Testis (tissue), 5 donors: ENCODE measurements at places on chromosomes 16 and 17.

- no peak overlapping the region for H3K27ac ChIP-seq
- H3K4me3 ChIP-seq = no peak overlapping the region
- no peaks in the 10 kb centered on the region for H3K4me1 ChIP-seq
- no peaks in the 10 kb centered on the region for H3K27me3 ChIP-seq
- no peak for DNase-seq
These were observed 326.9 kb downstream of the SLC39A11 start for GRCh38 chr17:72765368-72766153.

- H3K36me3 ChIP-seq = no peaks in the 10 kb centered on the region
- H3K4me1 ChIP-seq = peaks cover 11% of the 10 kb centered on the region
- no peak overlapping the region for H3K4me3 ChIP-seq
- no peak overlapping the region for H3K27ac ChIP-seq
- no peak for DNase-seq
These were observed 767 bp downstream of the MEOX1 start for GRCh38 chr17:43660816-43661493.

GRCh38 chr16:85983064-85983463 lies 84.1 kb downstream of the IRF8 start:
- no peaks in the 10 kb centered on the region for H3K36me3 ChIP-seq
- no peak for DNase-seq
- no peaks in the 10 kb centered on the region for H3K27me3 ChIP-seq
- H3K27ac ChIP-seq = no peak overlapping the region

DNA sequence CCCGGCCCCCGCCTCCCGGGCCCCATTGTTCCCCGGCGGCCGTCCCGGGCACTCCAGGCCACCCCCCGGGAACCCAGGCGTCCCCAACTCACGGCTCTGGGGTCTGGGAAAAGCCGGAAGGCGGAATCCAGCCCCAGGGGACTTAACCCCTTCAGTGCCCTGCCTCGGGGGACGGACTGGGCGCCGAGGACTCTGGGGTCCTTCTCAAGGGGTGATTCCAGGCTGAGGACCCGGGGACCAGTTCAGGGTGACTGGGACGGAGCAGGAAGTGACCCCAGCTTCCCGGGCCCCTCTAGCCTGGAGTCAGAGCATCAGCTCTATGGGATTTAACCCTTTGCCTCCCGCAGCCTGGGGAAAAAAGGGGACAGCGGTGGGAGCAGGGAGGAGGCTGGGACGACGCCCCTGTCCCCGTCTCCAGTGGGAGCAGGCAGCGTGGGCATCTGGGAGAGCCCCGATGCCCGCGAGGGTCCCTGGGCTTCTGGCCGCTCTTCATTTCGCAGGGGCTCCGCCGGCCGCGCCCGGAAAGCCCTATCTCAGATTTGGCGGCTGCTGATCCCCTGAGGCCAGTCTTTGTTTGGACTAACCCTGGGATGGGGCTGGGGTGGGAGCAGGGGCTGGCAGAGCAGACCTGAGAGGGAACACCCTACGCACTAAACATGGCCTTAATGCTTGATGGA lies at the start of gene ZNF629:
Gene ZNF629 (minus strand): TSS at position 270 of the 677 bp plus-strand sequence. CDS start 2,723 bp downstream, outside the sequence.
- H3K36me3 ChIP-seq = no peaks in the 10 kb centered on the region
- H3K27ac ChIP-seq = peak within 1 kb of the TSS; percentile 80
- peaks cover 17% of the 10 kb centered on the region for H3K4me1 ChIP-seq
- no peaks in the 10 kb centered on the region for H3K27me3 ChIP-seq

DNA sequence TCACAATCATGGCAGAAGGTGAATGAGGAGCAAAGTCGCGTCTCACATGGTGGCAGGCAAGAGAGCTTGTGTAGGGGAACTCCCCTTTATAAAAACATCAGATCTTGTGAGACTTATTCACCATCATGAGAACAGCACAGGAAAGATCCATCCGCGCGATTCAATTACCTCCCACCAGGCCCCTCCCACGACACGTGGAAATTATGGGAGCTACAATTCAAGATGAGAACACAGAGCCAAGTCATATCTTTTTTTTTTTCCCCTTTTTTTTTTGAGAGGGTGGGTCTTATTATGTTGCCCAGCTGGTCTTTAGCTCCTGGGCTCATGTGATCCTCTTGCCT lies 60.0 kb downstream of the RPTOR start:
- no peak for DNase-seq
- no peaks in the 10 kb centered on the region for H3K27me3 ChIP-seq
- H3K27ac ChIP-seq = no peak overlapping the region
- H3K36me3 ChIP-seq = no peaks in the 10 kb centered on the region
- no peak overlapping the region for H3K4me3 ChIP-seq

DNA sequence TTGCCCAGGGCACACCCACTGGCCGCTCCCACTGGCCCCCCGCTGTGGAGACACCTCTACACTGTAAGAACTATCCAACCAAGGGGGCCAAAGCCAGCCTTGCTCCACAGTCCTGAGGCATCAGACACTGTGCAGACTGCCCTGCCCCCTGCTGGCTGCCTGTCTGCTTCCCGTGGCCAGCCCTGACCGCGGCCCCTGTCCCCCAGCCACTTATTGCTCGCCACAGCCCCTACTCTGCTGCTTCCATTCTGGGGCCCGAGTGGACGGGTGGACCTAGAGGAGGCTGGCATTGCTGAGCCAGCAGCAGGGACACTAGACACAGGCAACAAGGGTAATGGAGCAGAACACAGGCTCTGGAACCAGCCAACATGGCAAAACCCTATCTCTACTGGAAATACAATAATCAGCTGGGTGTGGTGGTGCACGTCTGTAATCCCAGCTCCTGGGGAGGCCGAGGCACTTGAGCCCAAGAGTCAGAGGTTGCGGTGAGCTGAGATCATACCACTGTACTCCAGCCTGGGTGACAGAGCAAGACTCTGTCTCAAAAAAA lies 19.7 kb upstream of the LRRC37A3 start:
- H3K36me3 ChIP-seq = no peaks in the 10 kb centered on the region
- no peaks in the 10 kb centered on the region for H3K4me1 ChIP-seq
- H3K27ac ChIP-seq = no peak overlapping the region
- peak; percentile 48 for DNase-seq

DNA sequence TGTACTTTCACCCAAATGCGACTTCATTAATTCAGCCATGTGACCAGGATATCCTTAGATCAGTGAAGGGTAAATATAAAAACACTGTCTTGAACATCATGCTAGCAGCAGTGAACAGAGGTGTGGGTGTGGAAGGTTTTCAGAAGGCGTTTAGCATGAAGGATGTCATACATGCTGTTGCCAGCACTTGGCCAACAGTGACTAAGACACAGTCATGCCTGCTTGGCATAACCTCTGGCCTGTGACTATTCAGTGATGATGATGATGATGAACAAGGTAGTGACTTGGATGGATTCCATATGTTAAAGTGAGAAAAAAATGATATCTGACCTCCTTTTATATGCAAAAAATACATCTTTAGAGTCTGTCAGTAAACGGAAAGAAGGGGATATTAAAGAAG lies 97.9 kb downstream of the MAP2K4 start:
- H3K4me3 ChIP-seq = no peak overlapping the region
- no peaks in the 10 kb centered on the region for H3K27me3 ChIP-seq
- DNase-seq = no peak
- no peaks in the 10 kb centered on the region for H3K36me3 ChIP-seq
- H3K27ac ChIP-seq = no peak overlapping the region

DNA sequence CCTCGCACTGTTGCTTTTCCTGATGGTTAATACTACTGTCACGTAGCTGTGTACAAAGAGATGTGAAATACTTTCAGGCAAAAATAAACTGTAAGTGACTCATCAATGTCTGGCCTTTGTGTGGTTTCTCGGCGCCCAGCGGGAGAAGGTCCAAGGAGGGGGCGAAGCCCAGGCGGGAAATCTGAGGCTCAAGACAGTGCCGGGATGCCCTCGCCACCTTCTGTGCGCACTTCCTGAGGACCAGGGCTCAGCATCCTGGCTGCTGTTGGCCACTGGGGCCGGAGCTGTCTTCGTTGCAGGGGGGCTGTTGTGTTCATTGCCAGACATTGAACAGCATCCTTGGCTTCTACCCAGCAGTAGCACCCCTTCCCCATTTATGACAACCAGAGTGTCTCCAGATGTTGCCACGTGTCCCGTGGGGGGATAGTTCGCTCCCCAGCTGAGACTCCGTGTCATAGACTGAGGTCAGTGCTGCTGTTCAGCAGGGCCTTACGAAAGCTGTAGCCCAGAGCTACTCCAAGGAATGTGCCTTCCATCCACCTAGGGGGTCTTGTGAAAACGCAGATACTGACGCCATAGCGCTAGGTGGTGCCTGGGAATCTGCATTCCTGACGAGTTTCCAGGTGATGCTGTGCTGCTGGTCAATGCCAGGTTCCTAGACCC lies 67.3 kb upstream of the PLCG2 start:
- H3K27ac ChIP-seq = no peak overlapping the region
- peaks cover 4% of the 10 kb centered on the region for H3K4me1 ChIP-seq
- no peaks in the 10 kb centered on the region for H3K27me3 ChIP-seq
- no peak overlapping the region for H3K4me3 ChIP-seq
- no peak for DNase-seq
- no peaks in the 10 kb centered on the region for H3K36me3 ChIP-seq

DNA sequence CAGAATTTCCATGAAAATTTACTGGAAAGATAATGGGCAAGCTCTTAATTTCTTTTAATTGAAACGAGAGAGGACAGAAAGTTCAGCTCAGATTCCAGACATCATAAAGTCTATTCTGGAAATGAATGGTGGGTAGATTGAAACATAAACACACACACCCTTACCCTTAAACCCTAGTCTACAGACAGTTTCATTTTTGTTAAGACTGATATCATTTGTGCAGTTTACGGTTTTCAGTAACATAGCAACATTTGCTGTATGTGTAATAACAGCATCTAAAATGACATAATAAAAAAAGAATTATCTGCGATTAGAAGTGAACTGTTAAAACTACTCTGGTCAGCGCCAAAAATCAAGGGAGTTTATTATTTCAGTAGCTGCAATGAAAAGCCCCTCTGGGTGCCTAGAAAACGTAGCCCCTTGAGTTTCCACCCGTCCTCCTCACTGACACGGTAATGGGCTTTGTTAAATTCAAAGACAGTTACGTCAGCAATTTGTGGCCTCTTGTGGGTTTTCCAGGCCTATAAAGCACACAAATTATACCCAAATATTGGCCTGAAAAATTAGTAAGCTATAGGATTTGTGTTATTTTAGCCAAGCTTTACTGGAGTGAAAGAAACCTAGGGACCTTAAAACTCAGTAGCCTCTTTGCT lies 520.6 kb upstream of the SOX9 start:
- no peaks in the 10 kb centered on the region for H3K36me3 ChIP-seq
- H3K4me3 ChIP-seq = no peak overlapping the region
- H3K4me1 ChIP-seq = no peaks in the 10 kb centered on the region
- no peak overlapping the region for H3K27ac ChIP-seq
- no peak for DNase-seq
- no peaks in the 10 kb centered on the region for H3K27me3 ChIP-seq

DNA sequence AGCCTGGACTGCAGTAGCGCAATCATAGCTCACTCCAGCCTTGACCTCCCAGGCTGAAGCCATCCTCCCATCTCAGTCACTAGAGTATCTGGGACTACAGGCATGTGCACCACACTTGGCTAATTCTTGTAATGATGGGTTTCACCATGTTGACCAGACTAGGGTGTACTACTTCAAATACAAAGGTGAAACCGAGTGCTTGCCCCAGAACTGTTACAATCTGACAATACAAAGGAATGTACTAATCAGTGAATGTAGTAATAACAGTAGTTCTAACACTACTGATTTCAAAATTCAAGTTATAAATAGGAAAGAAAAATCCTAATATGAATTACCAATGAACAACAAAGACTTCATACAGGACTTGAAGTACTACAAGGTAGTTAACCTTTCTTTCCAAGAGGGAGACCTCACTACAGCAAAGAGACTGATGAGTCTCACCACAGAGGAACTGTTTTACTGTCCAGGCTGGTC lies 24.4 kb downstream of the CRK start:
- no peaks in the 10 kb centered on the region for H3K27me3 ChIP-seq
- H3K27ac ChIP-seq = peak overlapping the region; percentile 13

GRCh38 chr17:59725691-59726090 lies 18.2 kb downstream of the VMP1 start:
- peaks cover 6% of the 10 kb centered on the region for H3K4me1 ChIP-seq
- H3K27me3 ChIP-seq = no peaks in the 10 kb centered on the region
- H3K27ac ChIP-seq = peak overlapping the region; percentile 42
